ENCODE measurements at places on chromosomes 4 and X.
A peak's percentile ranks its signal among the peaks of the same experiment; 100 is the strongest.

GRCh38 chr4:134747108-134747805, 545.7 kb upstream of the PABPC4L start:
- no peak for DNase-seq

DNA sequence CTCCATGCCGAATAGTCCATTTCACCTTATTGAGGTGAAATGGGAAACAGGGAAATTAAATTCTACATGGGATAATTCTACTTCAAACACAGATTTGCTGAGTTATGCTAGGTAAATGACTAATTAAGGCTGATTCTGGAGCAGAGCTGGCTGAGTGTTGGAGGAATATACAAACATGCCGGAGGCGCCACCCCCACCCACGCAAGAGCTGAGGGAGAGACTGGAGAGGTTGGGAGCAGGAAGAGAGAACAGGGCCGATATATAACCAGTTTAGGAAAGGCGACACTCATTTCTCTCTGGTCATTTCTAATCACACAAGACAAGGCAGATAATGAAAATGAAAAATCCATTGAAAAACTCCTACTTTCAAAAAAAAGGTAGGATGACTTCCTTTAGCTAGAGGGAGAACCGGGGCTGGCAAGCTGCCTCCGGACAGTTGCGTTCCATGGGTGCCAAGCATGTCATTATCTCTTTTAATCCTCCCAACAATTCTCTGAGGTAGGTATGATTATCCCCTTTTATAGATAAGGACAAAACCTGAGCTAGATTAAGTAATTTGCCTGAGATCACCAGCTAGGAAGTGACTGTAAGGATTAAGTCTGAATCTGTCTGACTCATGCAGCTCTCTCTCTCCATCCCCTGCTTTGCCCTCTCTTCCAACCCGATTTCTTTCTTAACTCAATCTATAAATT, 27.6 kb upstream of the CFAP299 start:
- no peak for DNase-seq

GRCh38 chr4:101418466-101418865, 71.1 kb upstream of the PPP3CA start:
- no peak for DNase-seq

DNA sequence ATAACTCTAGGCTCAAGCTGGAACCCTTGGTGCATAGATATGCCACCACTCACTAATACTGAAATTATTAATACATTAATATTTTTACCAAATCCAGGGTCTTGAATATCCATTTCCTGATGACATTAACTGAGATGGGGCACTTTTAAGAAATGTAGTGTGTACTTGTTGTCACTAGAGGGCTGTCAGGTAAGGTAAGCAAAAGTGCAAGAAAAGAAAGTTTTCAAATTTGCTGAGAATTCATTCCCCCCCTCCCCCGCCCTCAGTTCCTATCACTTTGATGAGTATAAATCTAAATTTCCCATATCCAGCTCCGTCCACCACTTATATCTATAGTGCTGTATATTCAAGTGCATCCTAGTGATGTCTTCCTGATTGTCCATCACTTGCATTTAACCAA, 20.5 kb upstream of the WDR44 start:
- no peak for DNase-seq

- no peak for DNase-seq
Measured at GRCh38 chrX:22467571-22467970, 194.9 kb downstream of the CBLL2 start.

DNA sequence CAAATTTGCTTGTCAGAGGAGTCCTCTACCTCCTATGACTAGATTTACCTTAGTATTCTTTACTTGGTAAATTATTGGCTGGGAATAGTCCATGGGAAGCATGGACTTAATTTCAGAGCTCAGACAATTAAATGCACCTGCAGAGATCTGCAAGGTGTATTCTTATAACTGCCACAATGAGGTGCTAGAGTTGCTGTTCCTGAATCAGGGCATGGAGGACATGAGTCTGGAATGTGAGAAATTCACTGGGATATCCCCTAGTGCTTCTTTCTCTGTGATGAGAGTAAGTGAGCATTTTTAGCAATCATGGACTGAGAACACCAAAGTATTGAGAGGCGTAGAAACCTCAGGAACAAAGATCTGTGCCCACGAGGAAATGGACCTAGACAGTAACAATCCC, 32.9 kb upstream of the GRID2 start:
- no peak for DNase-seq

DNA sequence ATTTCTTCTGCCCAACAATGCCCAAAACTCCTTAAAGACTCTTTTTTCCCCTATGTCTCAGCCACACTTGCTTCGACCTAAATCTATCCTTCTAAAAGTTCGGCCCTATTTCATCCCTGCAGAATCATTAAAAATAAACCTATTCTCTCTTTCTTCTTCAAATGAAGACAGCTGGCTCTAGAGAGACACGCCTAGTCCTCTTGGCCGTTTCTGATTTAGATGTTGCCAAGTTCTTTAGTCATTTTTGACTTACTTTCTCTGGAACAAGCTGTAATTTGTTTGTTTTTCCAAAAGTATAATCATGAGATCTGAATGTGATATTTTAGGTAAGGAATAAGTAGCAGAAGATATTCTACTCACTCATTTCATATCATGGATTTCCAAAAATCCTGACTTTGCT, 211.6 kb downstream of the CENPC start:
- DNase-seq, result no peak

DNA sequence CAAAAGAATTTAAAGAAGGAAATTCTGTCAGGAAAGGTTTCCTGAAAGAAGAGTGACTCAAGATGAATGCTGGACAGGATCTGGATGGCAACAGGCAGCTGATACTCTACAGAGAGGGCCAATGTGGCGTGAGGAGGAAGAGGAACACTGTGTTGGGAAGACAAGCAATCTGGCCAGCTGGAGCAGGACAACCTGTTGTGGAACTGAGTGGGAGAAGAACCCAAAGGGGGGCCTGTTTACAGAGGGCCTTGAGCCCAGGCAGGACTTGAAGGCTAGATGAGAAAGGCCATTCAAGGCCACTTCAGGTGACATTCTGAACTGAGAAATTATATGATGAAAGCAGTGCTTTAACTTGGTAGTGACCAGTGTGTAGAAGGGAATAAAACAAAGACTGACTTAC, 8.5 kb downstream of the OTUD4 start:
- DNase-seq, result no peak

GRCh38 chr4:3687538-3687937, 78.6 kb upstream of the ADRA2C start:
- DNase-seq, result no peak

- DNase-seq, result no peak
Measured at GRCh38 chr4:24404281-24404680, 180.1 kb downstream of the DHX15 start.

- DNase-seq, result no peak
Measured at GRCh38 chr4:126727461-126727860, 905.3 kb upstream of the INTU start.

DNA sequence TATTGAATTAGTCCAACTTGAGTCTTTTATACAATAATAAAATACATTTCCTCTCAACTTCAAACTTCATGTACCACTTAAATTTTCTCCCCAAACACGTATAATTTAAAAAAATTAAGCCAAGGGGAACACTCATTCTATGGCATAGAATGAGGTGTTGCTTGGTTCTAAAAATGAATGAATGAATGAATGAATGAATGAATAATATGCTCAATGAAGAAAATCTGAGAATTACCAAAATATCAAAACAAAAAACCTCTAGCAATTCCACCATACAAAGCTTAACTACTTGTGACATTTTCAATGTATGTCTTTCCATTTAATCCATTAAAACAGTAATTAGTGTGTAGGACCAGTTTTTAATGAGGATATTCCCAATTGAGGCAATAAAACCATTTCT, 62.7 kb upstream of the PLAC8 start:
- DNase-seq, result no peak

- peak; percentile 73 for DNase-seq
Measured at GRCh38 chr4:112288455-112288854, 2.8 kb upstream of the TIFA start.

Measured in GM12864 (cell line).